Fibroblast of skin of abdomen (primary cell): ENCODE measurements at places on chromosomes 2 and 18.

GRCh38 chr2:185583058-185583816, 155.4 kb upstream of the FSIP2 start:
- DNase-seq, result peak; percentile 2

- no peak for DNase-seq
Measured at GRCh38 chr18:58217052-58217451, 173.0 kb downstream of the NEDD4L start.

GRCh38 chr2:201520201-201520600, 68.7 kb downstream of the STRADB start:
- DNase-seq, result no peak

- no peak for DNase-seq
Measured at GRCh38 chr2:221309892-221310583, 262.1 kb downstream of the EPHA4 start.

DNA sequence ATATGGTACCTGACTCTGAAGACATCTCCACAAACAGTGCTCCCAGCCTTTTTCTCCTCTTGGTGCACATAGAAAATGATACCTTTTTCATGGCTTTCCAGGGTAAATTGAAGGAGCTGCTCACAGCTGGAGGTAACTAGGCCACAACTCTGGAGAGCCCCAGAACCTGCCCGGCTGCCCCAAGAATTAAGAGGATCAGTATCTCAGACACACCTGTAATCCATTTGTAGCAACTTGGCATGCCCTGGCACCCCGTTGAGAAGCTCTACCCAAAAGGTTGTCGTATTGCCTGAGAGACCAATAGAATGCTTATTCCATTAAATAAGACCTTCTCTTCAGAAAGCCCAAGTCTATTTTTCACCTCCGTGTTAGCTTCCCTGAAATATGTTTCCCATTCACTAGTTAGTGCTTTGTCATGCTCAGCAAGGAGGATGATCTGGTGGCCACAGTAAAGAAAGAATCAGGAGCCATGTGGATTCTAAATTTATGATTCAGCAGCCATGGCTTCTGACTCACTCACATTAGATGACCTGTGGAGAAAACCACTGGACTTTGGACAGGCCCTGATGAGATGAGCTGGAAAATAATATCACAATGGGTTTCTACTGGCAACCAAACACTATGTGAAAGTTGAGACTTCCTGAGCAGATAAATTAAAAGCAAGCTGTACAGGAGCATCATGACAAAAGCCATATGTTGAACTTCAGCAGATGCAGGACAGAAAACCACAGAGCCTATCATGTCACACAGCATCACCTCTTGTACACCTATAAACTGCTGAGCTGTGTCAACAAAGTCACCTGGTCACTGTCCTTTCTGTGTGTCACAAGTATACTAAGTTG, 253.3 kb upstream of the OSR1 start:
- peak; percentile 97 for DNase-seq

GRCh38 chr2:203360833-203361430, 32.7 kb downstream of the ABI2 start:
- DNase-seq, result no peak

GRCh38 chr2:196274387-196274809, 103.0 kb upstream of the STK17B start:
- DNase-seq, result peak; percentile 82

DNA sequence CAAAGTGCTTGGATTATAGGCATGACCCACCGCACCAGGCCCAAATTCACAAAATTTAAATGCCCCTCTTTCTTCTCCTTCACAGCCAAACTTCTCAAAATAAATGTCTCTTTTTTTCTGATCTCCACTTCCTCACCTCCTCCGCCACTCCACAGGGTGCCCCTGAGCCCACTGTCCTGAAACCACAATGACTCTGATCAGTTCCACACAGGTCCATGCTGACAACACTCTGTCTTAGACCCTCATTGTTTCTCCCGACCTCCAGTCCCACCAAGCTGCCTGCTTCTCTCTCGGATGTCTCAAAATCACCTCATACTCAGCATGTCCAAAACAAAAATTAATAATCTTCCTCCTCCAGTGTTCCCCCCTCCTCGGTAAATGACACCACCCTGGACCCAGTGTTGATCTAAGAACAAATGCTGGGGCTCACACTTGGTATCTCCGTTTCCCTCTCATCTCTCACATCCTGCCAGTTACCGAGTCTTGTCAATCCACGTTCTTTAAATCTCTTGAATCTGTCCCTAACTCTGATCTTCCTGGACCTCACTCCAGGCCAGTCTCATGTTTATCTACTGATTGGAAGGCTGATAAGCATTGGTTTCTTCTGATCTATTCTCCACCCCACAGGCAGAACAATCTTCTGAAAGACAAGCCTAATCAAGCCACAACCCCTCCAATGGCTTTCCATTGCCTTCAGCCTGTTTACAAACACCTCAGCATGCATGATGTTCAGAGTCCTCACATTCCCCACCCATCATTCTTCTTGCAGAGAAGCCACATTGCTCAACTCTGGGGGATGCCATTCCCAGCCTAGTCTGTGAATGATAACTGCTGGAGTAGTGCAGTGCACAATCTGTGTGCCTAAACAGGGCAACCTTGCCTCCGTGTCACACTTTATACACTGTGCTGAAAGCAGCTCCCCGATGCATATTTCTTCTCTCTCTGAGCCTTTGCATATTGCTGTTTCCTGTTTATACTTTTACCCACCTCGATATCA, 12.4 kb upstream of the ANKRD44 start:
- DNase-seq, result no peak

DNA sequence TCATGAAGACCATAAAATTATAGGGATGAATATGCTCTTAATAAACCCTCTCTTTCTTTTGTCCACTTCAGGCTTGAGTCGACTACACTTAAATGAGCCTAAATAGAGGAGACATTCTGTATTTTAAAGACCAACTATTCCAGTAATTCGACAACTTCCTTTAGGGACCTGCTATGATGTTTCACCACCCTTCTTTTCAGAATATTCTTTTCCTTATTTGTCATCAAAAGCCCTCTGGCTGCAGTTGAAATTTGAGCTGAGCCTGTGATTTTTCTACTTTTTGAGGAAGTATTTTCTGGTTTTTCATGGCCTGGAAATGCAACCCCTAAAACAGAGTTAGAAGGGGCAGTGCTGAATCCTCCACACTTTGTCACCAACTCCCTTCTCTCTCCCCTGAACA, 287.0 kb downstream of the EPHA4 start:
- DNase-seq, result peak; percentile 43

DNA sequence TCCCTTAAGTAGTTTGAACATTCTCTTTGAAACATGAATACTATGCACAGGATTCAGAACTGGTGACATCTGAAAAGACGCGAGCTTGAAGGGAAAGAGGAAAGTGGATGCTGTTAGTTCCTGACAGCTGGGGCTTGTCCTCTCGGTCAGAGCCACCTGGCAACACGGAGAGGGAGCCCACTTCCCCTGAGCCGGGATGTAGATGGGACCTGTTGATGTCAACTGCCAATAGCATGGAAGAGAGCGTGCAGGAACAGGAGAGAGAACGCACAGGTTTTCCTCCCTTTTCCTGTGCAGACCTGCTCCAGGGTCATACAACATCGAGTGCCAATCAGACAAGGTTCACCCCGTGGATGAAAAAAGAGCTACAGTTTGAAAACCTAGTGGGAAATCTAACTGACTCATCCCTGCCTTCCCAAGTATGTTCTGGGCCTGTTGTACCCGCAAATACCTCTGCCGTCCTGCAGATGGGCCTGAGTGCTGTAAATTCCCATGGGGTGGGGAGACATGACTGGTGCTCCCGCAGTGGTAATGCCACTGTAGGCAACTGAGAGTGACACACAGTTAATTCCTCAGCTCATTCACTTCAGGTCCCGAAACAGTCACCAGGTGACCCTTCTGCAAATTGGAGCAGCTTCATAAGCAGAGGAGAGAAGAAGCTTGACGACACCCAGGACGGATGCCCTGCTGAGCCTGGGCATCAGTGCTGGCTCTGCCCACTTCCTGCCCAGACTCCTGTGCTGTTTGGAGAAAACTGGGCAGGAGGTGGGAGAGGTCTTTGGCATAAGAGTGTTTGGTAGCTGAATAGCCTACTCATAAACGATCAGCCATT, 13.9 kb upstream of the MBP start:
- no peak for DNase-seq

- no peak for DNase-seq
Measured at GRCh38 chr2:35530615-35531135, 824.9 kb upstream of the CRIM1 start.

DNA sequence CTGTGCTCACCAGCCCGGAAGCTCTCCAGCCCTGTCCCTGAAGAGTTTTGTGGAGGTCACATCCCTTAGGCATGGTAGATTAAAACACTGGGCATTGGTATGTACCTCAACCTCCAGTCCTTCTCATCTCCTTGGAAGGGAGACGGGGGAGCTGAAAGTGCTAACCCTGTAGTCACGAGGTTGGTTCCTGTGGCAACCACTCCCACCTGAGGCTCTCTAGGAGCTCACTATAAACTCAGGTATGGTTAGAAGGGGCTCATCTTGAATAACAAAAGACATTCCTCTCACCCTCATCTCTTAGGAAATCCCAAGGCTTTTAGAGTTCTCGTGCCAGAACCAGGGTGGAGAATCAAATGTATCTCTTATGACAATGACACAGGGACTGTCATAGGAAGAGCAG, 43.0 kb upstream of the MGAT4A start:
- DNase-seq, result no peak

DNA sequence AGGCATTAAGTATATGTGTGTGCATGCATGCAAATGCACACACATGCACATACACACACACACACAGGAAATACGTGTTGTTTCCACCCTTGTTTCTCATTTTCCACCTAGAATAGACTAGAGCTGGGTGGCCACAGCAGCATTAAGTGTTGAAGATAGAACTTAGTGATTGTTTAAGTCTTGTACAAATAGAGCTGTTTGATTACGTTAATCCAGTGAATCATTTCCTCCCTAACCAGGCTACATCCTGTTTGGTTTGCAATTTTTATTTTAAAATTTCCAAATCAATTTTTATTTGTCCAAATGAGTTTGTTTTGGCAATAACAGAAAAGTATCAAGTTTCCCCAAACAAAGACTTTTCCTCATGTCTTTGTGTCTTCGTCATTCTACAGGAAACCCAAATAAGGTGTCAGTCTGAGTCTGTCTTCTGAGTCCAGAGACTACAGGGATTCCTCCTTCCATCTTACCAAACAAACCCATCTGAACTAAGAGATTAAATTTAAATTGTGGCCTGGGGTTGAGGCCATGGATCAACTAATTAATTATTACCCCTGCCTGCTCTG, 74.6 kb upstream of the GALNT5 start:
- DNase-seq, result peak; percentile 64

DNA sequence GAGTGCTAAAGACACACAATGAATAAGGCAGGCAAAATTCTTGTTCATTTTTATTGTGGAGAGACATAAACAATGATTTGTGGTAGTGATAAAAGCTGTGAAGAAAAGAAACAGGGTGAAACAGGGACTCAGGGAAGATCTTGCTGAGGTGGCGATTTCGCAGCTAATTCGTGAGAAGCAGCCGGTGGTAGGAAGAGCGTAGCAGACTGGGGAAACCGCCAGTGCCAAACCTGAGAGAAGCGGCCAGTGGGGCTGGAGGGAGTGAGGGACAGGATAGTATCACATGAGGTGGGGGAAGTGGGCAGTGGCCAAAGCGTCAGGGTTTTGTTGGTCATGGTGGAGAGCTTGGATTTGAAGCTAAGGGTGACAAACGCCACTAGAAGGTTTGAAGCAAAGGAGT, 42.3 kb downstream of the TMEM178A start:
- no peak for DNase-seq

DNA sequence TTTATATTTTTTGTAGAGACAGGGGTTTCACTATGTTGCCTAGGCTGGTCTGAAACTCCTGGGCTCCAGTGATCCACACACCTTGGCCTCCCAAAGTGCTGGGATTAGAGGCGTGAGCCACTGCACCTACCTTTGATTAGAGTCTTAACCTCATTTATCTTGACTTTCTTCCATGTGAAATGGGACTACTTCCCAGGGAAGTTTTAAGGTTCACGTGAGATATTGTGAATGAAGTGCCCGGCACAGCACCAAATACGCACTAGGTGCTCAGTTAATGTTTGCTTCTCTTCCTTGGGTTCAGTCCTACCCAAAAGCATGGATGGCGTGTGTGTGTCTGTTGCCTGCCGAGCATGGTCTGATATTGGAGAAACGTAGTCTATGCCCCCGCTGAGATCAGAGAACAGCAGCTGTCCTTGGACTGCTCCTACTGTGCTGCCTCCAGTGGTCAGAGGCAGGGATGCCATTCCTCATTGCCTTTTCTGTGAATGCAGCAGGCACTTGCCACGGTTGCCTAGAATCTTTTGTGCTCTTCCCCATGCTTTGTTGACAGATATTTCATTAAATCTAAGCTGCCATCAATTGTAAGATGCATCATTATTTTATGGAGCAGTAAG, 12.3 kb upstream of the TFCP2L1 start:
- peak; percentile 8 for DNase-seq

GRCh38 chr2:30300456-30301221, 69.3 kb downstream of the LBH start:
- DNase-seq, result peak; percentile 97

DNA sequence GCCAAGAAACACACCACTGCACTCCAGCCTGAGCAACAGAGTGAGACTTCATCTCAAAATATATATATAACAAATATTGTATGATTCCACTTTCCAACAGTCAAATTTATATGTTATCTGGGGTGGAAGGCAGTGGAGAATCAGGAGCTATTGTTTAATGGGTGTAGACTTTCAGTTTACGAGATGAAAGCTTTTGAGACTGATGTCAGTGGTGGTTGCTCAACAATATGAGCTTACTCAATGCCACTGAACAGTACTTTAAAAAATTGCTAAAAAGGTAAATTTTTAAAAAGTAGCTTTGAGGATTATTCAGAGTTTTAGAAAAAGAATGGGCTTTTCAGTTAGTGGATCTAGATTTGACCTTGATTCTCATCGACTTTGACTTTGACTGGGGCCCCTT, 105.9 kb upstream of the ST6GAL2 start:
- DNase-seq, result no peak

- DNase-seq, result no peak
Measured at GRCh38 chr2:48444404-48444803, 85.5 kb upstream of the STON1 start.

DNA sequence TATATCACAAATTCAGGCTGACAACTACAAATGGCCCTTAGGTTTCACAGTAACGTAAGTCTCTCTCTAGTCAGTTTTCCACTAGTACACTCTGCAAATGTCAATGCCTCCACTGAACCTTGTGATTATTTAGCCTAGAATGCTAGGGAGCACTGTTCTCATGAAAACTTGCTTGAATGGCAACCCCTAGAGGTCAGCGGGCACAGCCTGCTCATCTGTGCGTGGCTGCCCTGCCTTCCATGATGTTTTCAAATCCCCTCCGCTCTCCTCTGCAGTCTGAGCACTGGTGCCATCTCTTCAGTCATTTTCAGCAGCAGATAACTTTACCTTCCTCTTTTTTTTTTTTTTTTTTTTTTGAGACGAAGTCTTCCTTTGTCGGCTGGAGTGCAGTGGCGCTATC, 84.1 kb upstream of the GULP1 start:
- no peak for DNase-seq

DNA sequence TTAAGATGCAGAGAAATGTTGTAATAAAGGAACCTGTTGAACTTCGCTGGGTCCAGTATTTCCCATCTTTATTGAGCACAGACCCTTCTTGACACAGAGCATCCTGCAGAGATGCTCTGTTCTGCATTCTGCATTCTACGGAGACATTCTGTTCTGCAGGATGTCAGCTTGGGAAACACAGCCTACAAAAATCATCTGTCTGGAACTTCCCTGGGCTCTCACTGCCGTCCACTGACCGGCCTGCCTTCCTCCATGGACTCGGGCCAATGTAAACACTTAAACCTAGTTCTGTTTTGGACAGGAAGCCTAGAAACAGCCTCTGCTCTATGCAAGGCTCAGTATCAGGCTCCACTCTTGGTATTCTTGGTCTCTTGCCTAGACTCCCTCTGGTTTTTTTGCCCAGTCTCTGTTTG, 90.0 kb upstream of the PPP1CB start:
- DNase-seq, result peak; percentile 65
